ENCODE measurements at places on chromosomes 6 and 20.

- DNase-seq = no peak
Measured at GRCh38 chr6:114430534-114431124, 87.8 kb upstream of the HS3ST5 start.

DNA sequence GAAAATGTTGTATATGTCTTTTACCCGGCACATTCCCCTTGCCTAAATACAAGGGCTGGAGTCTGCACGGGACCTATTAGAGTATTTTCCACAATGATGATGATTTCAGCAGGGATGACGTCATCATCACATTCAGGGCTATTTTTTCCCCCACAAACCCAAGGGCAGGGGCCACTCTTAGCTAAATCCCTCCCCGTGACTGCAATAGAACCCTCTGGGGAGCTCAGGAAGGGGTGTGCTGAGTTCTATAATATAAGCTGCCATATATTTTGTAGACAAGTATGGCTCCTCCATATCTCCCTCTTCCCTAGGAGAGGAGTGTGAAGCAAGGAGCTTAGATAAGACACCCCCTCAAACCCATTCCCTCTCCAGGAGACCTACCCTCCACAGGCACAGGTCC, 11.3 kb upstream of the MAPRE1 start:
- DNase-seq = no peak

- DNase-seq = no peak
Measured at GRCh38 chr6:41759905-41760579, 12.8 kb upstream of the PGC start.

- no peak for DNase-seq
Measured at GRCh38 chr6:41885930-41886329, 9.2 kb downstream of the USP49 start.

- DNase-seq = no peak
Measured at GRCh38 chr20:32894026-32894483, 35.3 kb downstream of the EFCAB8 start.

- peak; percentile 79 for DNase-seq
Measured at GRCh38 chr20:63498960-63499337, at the start of gene EEF1A2. TSS of gene EEF1A2 (minus strand) at chr20:63499083. CDS start at chr20:63497763, 1,320 bp downstream.

GRCh38 chr20:49964964-49965780, 17.6 kb upstream of the SNAI1 start:
- DNase-seq = no peak

DNA sequence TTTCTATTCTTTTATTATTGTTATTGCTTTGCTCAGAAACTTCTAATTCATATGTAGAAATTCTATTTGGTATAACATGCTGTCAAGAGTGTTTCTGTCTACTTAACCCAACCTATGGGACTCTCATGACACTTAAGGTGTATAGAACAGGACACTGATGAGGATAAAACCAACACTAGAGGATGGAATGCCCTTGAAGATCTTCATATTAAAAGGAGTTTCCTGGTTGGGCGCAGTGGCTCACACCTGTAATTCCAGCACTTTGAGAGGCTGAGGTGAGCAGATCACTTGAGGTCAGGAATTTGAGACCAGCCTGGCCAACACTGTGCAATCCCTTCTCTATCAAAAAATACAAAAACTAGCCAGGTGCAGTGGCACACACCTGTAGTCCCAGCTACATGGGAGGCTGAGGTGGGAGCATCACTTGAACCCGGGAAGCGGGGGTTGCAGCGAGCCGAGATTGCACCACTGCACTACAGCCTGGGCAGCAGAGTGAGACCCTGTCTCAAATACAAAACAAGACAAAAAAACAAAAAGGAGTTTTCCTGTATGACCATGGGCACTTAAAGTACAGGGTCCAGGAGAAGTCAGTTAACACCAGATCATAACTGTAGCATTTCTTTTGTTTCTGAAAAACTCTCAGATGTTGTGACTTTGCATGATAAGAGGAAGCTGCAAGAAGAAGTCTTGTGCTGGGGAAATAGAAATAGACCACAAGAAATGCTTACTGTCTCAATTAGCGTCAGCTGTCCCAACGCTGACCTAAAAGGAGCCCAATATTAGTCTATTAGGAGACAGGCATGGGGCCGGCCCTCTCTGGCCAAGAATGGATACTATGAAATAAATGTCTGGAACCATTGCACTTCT, 38.9 kb upstream of the CD2AP start:
- DNase-seq = peak; percentile 53

DNA sequence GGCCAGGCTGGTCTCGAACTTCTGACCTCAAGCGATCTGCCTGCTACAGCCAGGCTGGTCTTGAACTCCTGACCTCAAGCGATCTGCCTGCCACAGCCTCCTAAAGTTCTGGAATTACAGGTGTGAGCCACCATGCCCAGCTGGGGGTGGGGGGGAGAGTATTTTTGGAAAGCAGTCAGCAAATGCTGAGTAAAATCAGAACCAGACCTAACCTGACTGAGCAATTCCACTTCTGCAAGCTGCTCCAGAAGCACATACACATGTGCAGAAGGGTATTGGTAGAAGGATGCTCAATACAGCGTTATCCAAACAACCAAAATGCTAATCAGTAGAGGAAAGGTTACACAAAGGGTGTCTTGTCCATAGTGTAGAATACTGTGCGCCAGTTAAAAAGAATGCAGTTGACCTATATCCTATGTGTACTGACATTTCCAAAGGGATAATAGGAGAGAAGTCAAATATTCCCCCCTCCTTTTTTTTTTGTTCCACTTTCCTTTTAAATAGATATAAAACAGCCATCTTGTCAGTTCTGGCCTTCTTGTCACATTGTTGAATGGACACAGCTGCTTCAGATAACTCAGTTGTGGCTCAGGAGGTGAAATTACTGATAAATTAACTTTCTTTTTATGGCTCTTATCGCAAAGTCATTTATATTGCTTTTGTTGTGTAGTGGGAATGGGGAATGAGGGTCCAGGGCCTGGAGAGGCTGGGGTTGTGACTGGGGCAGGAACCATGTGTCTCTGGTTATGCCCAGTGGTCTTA, 74.6 kb downstream of the DTD1 start:
- DNase-seq = peak; percentile 17

GRCh38 chr20:8764344-8764962, 304.4 kb upstream of the PLCB4 start:
- DNase-seq = no peak

- DNase-seq = no peak
Measured at GRCh38 chr20:40949346-40949745, 79.3 kb upstream of the TOP1 start.

DNA sequence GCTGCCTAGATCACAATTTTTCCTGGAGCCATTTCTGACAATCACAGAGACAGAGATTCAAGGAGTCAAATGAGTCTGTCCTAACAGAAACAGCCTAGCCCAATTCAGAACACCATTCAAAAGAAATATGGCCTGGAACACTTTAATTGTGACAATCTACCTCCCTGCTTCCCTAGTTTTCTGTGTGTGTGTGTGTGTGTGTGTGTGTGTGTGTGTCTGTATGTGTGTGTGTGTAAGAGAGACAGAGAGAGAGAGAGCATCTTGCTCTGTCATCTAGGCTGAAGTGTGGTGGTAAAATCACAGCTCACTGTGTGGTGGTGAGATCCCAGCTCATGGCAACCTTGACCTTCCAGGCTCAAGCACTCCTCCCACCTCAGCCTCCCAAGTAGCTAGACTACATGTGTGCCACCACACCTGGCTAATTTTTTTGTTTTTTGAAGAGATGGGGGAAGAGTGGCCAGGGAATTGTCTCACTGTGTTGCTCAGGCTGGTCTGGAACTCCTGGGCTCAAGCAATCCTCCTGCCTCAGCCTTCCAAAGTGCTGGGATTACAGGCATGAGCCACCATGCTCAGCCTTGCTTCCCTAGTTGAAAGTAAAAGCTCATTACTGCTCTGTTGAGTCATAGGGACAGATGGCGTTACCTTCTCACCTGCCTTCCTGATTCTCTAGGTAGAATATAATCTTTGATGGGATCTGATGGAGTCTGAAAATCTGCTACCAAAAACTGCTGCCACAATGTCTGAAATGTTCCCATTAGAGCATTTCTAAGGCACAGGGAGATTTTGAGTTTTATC, 89.6 kb upstream of the BEND6 start:
- DNase-seq = no peak

DNA sequence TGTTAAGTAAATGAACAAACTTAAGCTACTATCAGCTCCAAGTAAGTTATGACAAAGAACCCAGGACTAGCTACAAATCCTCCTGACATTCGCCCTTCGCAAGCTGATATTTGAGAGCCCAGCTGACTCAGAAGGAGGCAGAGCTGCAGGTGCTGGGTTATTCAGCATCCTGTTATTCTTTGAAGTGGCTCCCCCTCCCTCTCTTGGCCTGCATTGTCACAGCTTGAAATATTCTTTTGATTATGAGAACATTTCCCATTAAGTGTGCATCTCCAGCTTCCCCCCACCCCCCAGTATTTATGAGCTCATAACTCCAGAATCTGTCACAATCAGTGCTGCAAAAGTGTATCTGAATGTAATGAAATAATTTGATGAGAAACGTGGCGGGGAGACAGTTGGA, 78.8 kb upstream of the RALY start:
- DNase-seq = peak; percentile 41

GRCh38 chr20:59439243-59439642, 138.8 kb downstream of the EDN3 start:
- no peak for DNase-seq

DNA sequence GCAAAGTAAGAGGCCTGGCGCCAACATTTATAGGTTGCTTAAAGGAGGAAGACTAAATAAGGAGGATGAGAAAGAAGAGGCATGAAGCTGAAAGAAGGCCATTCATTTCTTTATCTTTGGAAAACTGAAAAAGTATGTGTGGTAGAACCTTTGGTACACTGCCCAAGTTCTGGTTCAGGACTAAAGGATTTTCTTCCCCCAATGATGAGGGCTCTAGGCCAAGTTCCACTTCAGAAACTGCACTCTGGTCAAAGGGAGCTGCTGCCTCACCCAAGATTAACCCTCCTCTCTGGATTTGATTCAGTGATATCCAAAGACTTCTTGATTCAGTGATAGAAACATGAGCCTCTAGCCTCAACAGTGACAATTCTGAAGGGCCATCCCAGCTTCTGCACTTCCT, 5.0 kb upstream of the KPNA5 start:
- no peak for DNase-seq

DNA sequence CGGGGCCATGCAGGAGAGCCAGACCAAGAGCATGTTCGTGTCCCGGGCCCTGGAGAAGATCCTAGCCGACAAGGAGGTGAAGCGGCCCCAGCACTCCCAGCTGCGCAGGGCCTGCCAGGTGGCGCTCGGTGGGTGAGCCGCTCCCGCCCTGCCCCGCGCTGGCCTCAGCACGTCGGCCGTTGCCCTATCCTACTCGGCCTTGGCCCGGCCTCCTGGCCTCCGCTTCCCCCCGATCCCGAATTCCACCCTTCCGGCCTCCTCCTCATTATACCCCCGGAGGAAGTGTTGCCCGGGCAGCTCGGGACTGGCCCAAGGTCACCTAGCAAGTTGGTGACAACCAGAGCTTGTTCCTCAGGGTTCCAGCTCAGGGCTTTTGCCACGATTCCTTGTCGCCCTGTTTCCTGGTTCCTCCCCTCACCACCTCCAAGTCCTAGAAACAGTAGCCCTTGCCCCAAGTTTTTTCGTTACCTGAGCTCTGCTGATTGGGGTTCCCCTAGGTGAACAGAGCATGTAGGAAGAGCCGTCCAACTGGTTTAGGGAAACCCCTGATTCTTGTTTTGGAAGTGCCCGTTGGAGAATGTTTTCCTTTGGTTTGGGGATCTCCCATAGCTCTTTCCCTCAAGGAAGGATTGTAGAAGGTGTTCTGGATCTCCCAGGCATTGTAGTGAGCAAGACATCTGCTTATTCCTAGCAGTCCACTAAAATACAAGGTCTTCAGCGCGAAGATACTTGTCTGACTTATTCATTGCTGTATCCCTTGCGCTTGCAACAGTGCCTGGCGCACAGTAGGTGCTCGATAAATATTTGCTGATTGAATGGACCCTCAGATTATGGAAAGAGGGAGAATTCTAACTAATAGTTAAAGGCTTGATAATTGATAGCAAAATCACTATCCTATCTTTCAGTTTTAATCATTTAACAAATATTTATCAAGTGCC, 641 bp downstream of the ARFGEF2 start:
- no peak for DNase-seq

DNA sequence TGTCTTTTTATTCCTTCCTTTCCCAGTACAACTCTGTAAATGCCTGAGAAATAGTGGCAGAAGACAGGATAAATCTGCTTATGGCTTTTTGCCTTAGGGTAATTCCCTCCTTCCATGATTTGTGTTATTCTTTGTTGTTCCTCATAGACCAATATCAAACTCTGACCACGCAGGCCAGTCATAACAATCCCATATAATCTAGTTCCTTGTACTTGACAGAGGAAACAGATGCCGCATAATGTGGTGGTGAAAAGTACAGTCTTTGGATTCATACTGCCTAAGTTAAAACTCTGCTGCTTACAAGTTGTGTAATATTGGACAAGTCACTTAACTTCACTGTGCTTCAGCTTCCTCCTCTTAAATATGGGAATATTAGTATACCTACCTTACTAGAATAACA, 8.2 kb upstream of the BAG2 start:
- DNase-seq = no peak

DNA sequence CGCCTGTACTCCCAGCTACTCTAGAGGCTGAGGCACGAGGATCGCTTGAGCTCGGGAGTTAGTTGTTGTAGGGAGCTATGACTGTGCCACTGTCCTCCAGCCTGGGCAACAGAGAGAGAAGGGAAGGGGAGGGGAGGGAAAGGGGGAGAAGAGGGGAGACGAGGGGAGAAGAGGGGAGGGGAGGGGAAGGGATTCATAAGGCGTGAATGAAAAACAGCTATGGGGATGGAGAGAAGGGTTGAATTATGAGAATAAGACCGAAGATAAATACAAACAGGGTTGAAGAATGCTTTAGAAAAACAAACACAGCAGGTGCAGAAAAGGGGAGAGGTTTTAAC, 106.0 kb downstream of the TRIM27 start:
- no peak for DNase-seq

- DNase-seq = no peak
Measured at GRCh38 chr6:100633096-100633777, 168.5 kb upstream of the SIM1 start.

DNA sequence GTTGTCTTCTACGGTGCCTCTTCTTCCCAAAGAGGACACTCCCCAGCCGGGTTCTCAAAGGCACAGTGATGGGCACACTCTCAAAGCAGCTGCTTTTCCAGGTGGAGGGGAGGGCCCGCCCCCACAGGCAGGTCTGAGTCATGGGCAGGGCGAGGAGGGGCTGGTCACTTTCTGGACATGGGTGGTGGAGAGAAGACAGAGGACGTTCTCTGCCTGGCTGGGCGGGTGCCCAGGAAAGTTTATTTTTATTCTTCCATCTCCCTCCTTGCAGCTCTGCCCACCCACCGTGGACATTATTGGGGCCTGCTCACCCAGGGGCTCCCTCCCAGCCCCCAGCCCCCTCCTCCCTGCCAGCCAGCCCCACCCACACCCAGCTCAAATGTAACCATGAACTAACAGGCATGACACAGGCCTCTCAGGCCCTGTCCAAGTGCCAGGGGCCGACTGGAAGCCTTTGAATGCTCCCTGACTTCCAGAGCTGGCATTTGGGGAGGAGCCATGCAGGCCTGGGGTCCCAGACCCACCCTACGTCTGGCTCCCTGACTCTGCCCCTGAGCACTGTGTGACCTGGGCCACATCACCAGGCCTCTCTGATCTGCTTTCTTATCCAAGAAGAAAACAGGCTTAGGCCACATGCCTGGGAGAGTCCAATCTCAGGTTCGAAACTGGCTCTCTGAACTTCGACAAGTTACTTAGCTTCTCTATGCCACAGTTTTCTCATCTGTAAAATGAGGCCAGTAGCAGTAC, 8.0 kb downstream of the TGM2 start:
- DNase-seq = no peak
